ENCODE measurements at places on chromosomes 4 and X.

DNA sequence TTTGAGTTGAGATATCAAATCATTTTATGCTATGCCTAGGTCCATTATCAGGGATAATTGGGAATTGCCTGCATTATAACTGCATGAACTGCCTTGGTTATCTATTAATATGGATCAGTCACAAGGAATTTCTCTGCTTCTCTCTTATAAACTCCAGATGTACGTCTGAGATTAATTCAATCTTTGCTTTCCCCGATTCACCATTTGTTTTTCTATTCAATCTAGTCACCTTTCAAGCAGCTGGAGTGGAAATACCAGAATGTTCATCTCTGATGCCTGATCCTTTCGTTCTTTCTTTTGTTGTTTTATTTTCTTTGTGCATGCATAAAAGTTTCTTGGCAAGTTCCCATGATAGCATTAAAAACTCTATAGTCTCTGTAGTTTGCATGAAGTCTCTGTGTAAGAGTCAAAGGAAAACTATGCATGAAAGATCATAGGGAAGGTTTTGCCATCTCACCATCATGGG lies 22.6 kb downstream of the SYNPO2 start:
- DNase-seq: no peak

GRCh38 chr4:156838761-156839160 lies 132.8 kb downstream of the PDGFC start:
- no peak for DNase-seq

DNA sequence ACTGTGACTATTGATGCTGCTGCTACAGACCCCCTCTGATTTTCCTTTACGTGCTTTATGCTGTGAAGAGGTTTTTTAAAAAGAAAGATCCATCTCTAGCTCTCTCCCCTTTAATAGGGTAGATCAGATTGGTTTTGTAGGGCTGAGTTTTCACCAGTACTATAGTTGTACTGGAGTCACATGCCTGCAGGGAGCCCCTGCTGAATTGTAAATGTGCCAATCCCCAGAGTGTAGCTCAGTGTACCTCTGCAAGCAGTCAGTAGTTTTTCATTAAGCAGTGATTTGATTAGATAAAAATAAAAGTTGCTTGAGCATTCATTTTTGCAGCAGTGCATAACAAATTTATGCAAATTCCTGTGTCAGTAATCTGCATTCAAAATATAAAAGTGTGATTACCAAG lies 179.2 kb downstream of the IL1RAPL2 start:
- DNase-seq: no peak

- no peak for DNase-seq
Measured at GRCh38 chr4:110840221-110840654, 217.4 kb upstream of the PITX2 start.

DNA sequence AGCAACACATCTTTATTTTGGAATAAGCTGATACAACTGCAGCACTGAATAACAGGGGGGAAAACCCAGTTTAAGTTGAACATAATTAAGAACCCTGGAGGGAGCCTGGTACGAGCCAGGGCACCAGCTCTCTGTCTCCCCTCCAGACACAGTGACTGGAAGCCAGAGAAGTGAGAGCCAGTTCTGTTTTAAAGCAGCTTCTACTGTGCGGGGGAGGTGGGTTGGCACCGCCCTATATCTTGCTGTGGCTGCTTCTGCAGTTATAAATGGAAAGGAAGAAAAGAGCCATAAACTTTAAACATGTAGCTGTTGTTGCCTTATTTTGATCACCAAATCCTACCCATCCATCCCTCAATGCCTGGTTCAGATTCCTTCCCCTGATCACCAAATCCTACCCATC lies 207.9 kb upstream of the ANXA3 start:
- DNase-seq: no peak

DNA sequence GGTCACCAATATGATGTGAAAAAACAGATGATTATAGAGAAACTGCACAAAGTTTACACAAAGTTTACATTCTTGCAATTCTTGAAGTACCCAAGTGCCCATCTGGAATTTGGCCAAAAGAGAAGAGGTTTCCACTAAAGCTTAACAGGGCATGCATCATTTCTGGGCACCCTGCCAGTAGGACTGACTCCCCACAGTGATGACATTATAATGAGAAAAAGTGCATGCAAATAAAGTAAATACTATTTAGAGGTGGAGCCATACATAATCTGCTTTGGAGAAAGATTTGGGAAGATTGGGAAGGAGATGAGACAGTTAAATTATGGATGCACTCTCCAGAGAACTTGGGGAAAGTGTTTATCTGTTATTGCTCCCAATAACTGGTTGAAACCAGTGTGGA lies 93.7 kb upstream of the TRPC3 start:
- peak; percentile 75 for DNase-seq

- no peak for DNase-seq
Measured at GRCh38 chr4:1410491-1411325, 4.5 kb upstream of the NKX1-1 start.

DNA sequence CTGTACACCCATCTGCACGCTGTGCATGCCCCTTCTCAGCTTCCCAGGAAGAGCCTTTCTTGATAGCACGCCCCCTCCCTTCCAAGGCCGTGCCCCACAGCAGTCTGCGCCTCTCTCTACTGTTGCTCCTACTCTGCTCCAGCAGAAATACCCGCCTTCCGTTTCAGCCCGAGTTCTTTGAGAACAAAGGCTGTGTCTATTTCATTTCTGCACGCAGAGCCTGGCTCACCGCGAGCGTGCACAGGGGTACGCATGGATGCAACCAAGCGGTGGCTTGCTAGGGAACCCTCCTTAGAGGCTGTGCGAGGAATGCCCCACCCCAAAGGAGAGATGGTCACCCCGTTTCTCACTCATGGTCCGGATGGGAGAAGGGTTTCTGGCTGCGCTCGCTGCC lies 485 bp downstream of the AADAT start:
- peak; percentile 40 for DNase-seq

DNA sequence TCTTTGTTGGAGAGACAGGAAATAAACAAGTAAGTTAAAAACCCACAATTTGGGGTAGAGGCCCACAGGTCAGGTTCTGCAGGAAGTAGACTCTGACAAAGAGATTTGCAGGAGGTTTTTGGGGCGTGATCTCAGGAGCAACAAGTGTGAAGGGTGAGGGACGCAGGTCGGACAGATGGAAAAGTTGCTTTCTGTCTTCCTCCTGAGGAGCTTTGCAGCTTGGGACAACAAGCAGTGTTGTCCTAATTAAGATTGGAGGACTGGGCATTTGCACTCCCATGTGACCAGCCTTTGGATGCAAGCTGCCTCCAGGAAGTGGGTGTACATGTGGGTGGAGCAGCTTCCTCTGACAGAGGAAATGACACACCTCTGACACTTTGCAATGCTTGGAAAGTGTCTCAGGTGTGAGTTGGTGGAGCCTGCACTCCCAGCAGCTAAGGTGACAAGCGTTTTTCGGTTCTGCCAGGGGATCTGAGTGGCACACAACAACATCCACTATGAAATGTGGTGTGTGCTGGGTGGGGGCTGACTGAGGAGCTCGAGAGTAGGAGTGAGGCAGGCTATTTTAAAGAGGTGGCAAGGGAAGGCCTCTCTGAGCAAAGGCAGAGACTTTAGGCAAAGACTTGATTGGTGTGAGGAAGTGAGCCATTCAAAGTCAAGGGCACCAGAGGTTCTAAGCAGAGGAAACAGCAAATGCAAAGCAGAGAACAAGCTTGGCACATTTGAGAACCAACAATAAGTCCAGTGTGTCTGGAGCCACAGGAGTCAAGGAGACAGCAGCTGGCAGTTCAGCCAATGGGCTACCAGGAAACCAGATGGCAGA lies 339.8 kb upstream of the GATB start:
- DNase-seq: no peak

GRCh38 chr4:26058537-26058936 lies 144.5 kb downstream of the SMIM20 start:
- DNase-seq: peak; percentile 16

DNA sequence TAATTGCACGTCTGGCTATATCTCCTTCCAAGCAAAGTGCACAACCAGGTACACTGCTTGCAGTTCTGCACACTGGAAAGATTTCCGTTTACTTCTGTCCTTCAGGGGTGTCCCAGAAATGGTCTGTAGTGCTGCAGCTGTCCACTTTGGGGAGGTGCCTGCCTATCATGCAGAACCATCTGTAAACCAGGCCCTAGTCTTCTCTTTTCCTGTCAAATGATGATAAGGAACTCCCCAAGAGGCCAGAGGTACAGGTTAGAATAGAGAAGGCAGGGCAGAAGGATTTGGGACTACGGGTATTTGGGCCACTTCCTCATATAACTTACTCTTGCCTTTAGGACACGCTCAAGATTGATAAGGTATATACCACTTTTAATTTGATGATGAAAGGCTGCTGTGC lies 746.9 kb downstream of the FAT4 start:
- no peak for DNase-seq

GRCh38 chr4:125433453-125433852 lies 118.7 kb downstream of the FAT4 start:
- DNase-seq: no peak

DNA sequence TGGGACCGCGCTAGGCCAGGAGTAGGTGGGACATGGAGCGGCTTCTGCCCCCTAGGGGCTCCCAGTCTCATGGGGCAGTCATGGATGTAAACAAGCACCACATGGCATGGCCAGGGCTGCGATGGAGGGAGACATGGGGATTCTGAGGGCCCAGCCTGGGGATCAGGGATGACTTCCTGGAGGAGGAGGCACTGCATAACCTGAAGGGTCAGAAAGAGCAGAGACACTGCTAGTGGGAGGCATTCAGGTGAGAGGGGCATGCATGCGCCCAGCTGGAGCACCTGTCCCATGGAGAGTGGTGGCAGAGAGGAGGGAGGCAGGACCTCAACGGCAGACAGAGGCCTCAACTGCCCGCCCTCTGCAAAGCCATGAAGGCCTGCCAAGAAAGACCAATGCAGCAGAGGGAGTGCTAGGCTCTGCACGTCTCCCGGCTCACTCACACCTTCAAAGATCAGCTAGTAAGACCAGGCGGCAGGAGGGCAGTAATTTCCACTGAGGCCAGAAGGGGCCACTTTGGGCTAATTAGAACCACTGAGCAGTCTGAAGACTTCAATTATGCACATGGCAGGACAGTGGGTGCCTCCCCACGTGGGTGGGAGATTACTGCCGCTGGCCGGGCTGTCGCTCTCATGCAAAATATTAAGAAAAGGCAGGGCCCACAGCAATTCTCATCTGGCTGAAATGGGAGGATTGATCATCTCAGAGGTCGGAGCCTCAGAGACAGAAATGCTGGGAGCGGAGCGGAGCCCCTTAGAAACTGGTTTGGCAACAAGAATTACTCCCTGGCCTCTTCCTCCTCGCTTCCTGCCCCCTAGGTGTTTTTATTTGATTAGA lies 69.6 kb downstream of the PPP2R2C start:
- no peak for DNase-seq

GRCh38 chrX:17441965-17442364 lies 67.0 kb downstream of the NHS start:
- DNase-seq: no peak

DNA sequence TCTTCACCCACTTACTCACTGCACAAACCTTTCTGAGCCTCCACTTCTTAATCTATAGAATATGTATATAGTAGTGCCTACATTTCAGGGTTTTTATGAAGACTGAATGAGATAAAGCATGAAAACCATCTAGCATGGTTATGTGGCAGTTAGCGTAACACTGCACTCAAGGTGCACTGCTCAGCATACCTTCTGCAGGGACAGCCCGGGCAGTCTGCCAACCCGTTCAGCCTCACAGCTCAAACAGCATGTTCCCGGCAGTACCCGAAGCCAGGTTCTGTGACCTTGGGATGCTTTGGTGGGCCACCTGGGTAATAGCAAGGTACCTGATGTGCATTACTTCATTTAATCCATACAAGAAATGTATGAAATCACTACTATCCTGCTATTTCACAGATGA lies 81.4 kb downstream of the DOCK11 start:
- DNase-seq: peak; percentile 6

GRCh38 chr4:10098780-10099160 lies 17.8 kb downstream of the WDR1 start:
- DNase-seq: no peak

- DNase-seq: no peak
Measured at GRCh38 chrX:140866446-140866845, 135.9 kb upstream of the SPANXB1 start.

DNA sequence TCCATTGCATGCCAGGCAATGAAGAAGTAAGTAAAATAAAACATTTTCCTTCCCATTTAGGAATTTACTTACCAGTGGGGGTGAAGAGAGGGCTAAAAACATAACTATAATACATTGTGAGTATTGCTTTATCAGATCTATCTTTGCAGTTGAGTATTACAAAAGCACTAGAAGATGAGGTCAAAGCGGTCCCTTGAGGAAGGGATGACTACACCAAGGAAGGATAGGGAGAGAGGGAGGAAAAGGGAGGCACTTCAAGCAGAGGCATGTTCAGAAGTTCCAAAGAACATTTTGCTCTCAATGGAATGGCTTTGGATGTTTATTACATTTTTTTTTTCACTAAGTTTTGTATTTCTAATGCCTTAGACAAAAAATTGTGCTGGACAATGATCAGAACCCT lies 127.8 kb downstream of the TET2 start:
- DNase-seq: no peak

GRCh38 chrX:120111611-120112010 lies 4.1 kb downstream of the RHOXF1 start:
- no peak for DNase-seq

DNA sequence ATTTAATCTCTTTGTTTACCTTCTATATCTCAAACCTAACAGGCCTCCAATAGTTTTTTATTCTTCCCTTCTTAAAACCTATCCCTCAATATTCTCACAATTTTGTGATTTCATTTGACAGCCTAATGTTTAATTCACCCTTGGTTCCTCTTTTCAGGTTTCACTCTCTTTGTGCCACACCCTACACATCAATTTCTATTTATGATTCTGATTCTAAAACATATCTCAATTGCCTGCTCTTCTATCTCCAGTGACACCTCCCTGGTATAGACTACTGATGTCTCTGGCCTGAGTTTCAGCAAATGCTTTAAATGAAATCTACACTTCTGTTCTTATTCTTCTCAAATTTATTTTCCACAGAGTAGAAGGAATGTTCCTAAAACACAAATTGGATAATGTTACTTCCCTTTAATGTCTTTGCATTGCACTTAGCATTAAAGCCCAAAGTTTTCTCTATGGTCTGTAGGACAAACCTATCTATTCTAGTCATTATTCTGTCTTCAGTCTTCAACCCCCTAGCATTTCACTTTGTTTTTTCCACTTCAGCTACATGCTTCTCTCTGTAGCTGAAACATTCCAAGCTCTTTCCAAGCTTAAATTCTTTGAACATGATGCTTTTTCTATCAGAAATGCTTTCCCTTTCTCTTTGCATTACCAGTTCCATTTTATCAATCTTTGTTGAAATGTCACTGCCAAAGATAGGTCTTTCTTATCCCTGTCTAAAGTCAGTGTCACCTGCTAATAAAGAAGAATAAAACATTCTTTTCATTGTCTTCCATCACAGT lies 622.0 kb downstream of the CENPC start:
- no peak for DNase-seq

DNA sequence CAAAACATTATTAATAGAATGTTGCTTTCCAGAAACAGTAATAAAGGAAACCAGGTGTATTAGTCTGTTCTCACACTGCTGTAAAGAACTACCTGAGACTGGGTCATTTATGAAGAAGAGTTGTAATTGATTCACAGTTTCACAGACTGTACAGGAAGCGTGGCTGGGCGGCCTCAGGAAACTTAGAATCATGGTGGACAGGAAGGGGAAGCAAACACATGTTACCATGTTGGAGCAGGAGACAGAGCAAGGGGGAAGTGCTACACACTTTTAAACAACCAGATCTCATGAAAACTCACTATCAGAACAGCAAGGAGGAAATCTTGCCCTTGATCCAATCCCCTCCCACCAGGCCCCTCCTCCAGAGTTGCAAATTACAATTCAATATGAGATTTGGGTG lies 815.8 kb downstream of the TRIML1 start:
- DNase-seq: no peak
